ENCODE measurements at places on chromosomes 5 and 9. TPM values are rescaled to one million over a fixed set of nuclear protein-coding genes. Genes with fewer than 3 reads are reported as not detected.

Gene PDE8B
- total RNA-seq = not detected

Gene INSL6
- not detected for total RNA-seq

DNA sequence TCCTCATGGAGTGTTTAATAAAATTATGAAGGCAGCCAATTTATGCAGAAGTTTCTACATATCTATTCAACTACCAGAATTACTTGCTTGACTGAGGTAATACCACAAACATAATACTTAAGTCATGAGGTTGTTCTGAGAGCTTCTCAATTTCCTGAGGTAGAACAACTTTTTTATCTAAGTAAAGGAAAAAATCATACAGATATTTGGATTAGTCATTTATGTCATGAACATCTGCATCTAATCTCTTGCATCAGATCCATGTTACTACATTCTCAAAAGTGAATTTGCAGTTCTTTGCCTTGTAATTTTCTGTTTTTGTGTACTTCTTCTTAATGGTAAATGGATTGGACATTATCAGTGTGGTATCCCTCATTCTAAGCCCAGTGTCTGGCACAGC, 60.4 kb upstream of the RGMB start:
- DNase-seq = no peak

GRCh38 chr9:29422438-29422837, 1849.2 kb upstream of the C9orf72 start:
- DNase-seq = no peak

Gene TSPAN17
- 46.8 TPM for total RNA-seq

DNA sequence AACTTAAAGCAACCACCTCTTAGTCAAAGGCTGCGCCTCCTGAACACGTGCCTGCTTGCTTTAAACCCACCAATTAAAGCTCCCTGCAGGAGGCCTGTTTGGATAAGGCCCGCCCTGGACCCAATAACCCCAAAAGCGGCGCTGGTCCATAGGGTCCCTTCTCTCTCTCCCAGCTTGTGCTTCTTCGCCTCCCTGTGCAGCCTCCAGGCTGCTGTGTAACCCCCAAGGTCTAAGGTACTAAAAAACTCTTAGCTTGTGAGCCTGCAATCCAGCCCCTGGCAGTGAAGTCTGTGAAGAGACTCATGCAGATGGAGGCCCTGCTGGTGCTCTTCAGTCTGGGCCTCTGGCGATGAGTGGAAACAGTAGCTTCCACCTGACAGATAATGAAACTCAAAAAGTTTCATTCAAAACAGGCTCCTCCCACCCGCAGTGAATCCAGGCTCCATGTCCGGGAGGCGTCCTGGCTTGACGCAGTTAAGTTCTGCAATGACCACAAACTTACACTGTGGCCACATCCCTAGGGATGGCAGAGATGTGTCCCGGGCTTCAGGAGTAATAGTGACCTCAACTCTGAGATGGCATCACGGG, 97.3 kb downstream of the PRRT1B start:
- no peak for DNase-seq

GRCh38 chr9:134669399-134669955, 27.9 kb downstream of the COL5A1 start:
- DNase-seq = no peak

GRCh38 chr9:15287309-15287708, 19.7 kb downstream of the TTC39B start:
- no peak for DNase-seq

- DNase-seq = no peak
Measured at GRCh38 chr5:81556809-81557208, 162.9 kb upstream of the ACOT12 start.

- no peak for DNase-seq
Measured at GRCh38 chr5:58326022-58326421, 133.9 kb downstream of the PLK2 start.

DNA sequence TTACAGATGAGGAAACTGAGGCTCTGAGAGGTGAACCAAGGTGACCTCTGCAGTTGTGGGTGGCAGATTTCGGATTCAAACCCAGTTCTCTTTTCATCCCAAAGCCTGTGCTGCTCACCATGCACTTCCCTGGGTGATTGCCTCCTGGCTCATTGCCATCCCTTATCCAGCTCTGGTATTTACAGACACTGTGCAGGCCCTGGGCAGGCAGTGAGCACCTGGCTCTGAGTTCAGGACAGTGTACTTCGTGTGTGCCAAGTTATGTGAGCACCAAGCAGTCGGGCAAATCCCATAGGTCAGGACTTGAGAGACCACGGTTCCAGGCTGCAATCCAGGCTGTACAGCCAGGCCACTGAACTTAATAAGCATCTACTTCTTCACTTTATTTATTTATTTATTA, 1.4 kb downstream of the LRSAM1 start:
- no peak for DNase-seq

Gene SIT1
- total RNA-seq = 1.3 TPM

Gene ADAMTS6
- total RNA-seq = 0.33 TPM

DNA sequence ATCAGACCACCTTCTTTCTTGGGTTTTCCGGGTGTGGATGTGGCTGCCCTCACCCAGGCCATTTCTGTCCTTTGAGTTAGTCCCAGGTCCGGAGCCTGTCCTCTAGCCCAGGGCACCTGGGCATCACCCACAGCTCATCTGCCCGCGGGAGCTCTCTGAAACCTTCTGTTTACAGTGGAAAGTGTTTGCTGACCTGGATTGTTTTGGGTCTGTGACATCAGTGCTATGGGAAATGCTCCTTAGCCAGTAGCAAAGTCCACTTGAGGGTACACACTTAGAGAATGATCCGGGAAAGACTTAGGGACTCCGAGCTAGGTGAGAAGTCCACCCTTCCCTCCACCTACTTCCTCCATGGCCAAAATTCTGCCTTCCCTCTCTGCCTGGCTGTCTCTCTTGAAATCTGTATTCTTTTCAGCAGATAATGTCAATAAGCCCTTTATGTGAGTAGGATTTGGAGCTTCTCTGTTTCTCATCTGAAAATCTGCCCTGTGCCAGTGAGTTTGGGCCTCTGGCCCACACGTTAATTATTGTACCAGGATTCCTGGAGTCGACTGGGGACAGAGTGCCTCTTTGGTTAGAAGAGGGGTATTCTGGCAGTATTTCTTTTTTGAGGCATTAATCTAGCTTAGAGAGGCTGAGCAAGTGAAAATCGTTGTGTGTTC, 19.9 kb downstream of the ABLIM3 start:
- DNase-seq = no peak

DNA sequence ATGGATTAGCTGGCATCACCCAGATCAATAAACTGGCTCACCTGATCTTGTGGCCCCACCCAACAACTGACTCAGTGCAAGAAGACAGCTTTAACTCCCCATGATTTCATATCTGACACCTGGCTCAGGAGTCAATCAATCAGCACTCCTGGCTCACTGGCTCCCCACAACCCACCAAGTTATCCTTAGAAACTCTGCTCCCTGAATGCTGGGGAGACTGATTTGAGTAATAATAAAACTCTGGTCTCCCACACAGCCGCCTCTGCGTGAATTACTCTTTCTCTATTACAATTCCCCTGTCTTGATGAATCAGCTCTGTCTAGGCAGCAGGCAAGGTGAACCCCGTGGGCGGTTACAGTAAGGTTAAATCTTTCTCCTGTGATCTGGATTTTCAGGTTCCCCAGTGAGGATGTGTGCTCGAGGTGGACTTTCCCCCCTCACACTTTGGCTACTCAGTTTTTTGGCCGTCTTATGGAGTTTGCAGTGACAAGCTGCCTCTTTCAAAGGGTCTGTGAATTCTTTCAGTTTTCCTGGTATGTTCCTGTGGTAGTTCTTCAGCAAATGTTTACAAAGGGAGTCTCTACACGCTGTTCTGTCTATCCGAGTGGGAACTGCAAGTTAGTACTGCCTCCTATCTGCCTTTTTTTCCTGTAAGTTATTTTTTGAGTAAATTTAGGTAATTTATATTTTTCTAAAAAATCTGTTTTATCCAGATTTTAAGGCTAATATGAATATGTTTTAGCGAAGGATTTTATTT, 500.2 kb upstream of the NUDT12 start:
- peak; percentile 38 for DNase-seq

- DNase-seq = peak; percentile 79
Measured at GRCh38 chr9:124013309-124014210, 2.0 kb downstream of the LHX2 start.

Gene MOB3B
- 9.8 TPM for total RNA-seq

Measured in H9 (cell line).